ENCODE measurements at places on chromosomes 12 and 14. TPM values are rescaled to one million over a fixed set of nuclear protein-coding genes. Genes with fewer than 3 reads are reported as not detected.

The SSPN gene
- total RNA-seq: 44.2 TPM

The GPRC5D gene
- not detected for total RNA-seq

The INSM2 gene
- not detected for total RNA-seq

The FOXN4 gene
- 0.80 TPM for total RNA-seq

The GYS2 gene
- total RNA-seq: not detected

DNA sequence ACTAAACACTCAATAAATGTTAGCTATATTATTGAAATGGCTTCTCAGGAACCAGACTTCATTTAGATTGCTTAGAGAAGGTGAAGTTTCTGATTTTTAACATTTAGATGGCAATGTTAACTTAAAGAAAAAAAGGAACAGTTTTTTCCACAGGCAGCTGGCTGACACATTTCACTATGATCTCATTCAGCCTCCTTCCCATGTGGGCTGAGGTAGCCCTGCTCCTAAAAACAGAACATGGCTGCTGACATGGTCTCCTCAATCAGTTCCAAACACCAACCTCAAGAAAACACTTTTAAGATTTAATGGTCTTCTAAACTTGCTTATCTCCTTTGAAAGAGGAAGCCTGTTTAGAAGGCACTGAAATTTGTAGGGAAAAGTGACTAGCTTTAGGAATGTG lies 23.8 kb downstream of the GNS start:
- DNase-seq: no peak

DNA sequence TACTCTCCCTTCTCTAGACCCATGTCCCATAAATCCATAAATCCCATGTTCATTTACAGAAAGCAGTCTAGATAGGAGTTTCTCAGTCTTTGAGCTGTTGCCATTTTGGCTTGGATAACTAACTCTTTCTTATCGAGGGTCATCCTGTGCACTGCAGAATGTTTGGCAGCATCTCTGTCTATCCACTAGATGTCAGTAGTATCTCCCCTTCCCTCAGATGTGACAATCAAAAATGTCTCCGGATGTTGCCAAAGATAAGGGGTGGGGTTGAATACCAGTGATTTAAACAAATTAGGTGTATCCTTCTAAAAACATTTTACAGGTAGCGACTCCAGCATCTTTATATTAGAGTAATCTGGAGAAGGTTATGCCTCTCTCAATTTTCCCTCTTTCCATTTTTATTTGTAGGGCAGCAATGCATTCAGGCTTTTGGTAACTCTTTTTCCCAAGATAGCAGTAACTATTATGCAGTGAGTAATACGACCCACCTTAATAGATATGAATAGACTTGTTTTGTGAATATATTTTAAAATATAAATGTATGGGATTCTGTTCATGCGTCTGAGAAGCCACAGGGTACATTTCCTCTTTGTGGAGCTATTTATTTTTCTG lies 100.7 kb downstream of the LRRK2 start:
- DNase-seq: no peak

DNA sequence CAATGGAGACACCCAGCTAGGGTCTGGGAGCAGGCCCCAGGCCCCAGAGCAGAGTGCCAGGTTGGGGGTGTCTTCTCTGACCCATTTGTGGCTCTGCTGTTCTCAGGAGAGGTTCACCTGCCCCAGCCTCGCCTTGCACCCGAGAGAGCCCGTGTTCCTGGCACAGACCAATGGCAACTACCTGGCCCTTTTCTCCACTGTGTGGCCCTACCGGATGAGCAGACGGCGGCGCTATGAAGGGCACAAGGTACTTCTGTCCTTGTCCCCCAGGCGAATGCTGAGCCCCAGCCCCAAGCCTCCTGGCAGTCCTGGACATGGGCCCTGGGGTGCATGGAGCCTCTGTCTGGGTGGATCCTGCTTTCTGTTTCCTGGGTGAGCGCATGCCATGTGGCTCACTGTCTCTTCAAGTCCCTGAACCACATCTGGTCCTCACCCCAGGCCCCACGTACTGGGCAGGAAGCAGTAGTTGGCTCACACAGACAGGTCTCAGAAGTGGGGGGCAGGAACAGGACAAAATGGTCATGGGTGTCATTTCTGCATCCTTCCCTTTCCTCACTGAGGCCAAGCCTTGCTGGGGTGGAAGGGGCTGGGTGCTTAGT lies 58.2 kb downstream of the BEGAIN start:
- DNase-seq: no peak

DNA sequence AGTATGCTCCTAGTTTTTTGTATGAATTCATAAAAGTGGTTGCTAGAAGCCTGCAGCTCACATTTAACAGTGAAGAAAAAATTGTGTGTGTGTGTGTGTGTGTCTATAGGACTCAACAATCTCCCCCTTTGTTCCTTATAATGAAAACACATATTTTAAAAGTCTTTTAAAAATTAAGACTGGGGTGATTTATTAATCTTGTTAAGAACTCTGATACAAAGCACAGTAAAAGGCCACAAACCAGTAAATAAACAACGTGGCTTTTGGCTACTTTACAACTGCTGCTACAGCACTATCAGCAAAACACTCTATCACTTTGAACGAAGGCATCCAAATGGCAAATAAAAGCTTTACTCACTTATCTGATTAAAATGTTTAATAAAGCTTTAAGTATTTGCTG lies 594 bp upstream of the VCPKMT start:
- DNase-seq: no peak

- DNase-seq: no peak
These were observed 457.3 kb downstream of the FLRT2 start for GRCh38 chr14:85987292-85987691.

DNA sequence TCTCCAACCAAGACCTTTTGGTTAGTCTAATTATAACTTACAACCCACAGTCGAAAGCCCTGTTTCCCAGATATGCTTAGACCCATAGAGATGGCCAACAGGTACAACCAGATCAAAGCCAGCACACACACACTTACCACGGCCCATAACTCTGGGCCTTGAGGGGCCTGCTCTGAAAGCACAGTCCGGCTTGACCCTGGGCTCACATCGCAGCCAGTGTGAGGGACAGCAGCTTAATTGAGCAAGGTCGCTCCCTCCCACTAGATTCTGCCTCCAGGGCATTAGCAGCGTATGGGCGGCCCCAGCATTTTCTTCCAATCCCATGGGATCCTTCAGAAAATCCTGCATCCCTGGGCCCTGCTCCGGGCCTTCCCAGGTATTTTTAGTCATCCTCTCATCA lies 157.4 kb upstream of the FKBP4 start:
- no peak for DNase-seq

Measured in ovary (tissue), 10 donors.